ENCODE measurements at places on chromosomes 3 and 15.

DNA sequence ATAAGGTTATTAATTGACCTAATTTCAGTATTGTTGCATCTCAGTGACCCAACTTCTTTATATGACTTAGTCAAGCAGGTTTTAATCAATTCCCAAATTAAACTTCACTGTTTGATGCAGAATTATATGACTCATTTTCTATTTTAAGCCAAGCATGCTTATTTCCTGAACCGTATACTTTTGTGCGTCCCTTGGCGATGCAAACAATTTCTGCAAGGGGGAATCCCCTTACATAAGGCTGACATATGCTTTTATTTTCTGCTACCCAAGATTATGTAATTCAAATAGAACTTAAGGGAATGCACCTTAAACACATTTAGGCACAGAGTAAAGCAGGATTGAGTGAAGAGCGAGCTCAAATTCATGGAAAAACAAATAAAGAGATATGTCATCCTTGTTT, 303.9 kb downstream of the PDCD6IP start:
- no peaks in the 10 kb centered on the region for H3K27me3 ChIP-seq
- no peak overlapping the region for H3K27ac ChIP-seq
- no peak for DNase-seq

GRCh38 chr15:77162872-77163633, 92.1 kb upstream of the TSPAN3 start:
- H3K36me3 ChIP-seq, result peaks cover 3% of the 10 kb centered on the region
- peaks cover 7% of the 10 kb centered on the region for H3K4me1 ChIP-seq
- no peak overlapping the region for H3K4me3 ChIP-seq

GRCh38 chr3:40201770-40202169, 107.7 kb upstream of the EIF1B start:
- H3K4me1 ChIP-seq, result peaks cover 5% of the 10 kb centered on the region
- peaks cover 4% of the 10 kb centered on the region for H3K27me3 ChIP-seq

DNA sequence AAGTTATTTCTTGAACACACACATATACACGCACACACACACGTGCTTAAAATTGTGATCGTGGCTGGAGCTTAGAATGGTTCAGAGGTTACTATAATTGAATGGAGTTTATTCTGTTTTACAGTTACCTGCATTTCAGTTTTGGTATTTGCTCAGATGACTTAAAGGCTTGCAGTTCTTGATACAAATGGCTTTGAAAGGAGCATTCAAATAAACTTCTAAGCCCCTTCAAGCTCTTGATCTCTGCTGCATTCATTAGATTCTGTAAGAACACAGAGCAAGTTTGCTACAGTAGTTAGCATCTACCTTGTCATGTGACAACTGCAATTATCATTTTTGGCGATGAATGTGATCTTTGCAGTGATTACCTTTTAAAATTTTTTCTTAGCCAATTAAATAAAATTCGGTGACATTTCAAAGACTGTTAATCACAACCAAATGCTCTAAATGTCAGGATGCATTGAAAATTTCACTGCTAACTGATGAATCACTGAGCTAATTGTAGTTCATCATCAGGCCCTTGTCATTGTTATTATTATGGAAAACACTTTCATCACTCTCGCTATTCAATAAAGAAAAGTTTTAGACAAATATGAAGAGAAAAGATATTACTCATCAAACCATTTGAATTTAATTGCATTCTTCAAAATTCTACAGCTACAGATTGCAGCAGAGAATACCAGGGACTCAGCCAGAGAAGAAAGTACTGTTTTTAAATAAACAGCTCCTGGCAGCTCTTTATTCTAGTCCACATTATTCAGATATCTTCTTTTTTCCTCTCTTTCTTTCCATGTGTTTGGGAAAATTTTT, 296.1 kb downstream of the LRTM1 start:
- H3K27ac ChIP-seq, result no peak overlapping the region
- no peaks in the 10 kb centered on the region for H3K36me3 ChIP-seq
- H3K27me3 ChIP-seq, result peaks cover 5% of the 10 kb centered on the region
- no peak overlapping the region for H3K4me3 ChIP-seq

- H3K4me1 ChIP-seq, result no peaks in the 10 kb centered on the region
- DNase-seq, result no peak
- H3K27ac ChIP-seq, result no peak overlapping the region
- H3K36me3 ChIP-seq, result no peaks in the 10 kb centered on the region
- H3K27me3 ChIP-seq, result no peaks in the 10 kb centered on the region
- H3K4me3 ChIP-seq, result no peak overlapping the region
These were observed 191.9 kb upstream of the SYNPR start for GRCh38 chr3:63086190-63086589.

DNA sequence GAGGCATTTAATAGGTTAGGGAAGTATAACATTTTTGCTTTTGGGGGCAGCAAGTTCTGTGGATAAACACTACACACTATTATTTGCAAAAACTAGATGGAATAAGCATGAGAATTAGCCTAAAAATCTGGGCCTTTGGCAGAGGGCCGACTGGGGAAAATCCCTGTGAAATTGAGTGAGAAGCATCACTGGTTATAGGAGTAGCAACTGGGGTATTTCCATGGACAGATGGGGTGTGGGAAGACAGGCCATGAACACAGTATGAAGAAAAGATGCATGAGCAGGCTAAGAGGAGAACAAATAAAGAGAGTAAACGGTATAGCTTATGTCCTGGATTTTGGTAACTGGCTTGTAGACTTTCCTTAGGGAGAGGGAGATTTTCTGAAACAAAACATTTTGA, 32.9 kb upstream of the CSPG5 start:
- H3K27ac ChIP-seq, result no peak overlapping the region
- H3K4me1 ChIP-seq, result no peaks in the 10 kb centered on the region
- H3K27me3 ChIP-seq, result no peaks in the 10 kb centered on the region

- no peaks in the 10 kb centered on the region for H3K27me3 ChIP-seq
- no peak overlapping the region for H3K27ac ChIP-seq
- no peaks in the 10 kb centered on the region for H3K36me3 ChIP-seq
These were observed 185.5 kb upstream of the KCNMB2 start for GRCh38 chr3:178350763-178351162.

DNA sequence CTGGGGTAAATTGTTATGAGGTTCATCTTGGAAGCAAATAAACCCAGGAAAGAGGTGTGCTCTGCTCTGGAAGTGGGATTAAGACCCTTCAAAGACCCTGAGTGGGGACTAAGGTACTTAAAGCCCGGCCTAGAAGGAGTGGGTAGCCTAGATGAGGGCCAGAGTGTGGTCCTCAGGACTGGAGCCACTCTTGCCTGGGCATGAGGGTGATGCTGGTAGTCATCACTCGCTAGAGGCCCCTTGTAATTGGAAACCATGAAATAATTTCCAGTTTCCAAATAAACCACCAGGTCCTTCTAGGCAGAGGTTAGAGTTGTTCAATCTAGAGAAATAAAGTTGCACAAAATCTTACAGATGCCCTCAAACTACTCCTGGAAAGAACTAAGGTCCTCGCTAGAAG, 15.2 kb upstream of the LMCD1 start:
- H3K27ac ChIP-seq, result no peak overlapping the region
- no peak for DNase-seq
- H3K4me3 ChIP-seq, result no peak overlapping the region
- H3K36me3 ChIP-seq, result no peaks in the 10 kb centered on the region
- H3K4me1 ChIP-seq, result no peaks in the 10 kb centered on the region

GRCh38 chr3:128623762-128624176, 26.8 kb downstream of the RPN1 start:
- no peak overlapping the region for H3K27ac ChIP-seq
- no peak overlapping the region for H3K4me3 ChIP-seq
- no peak for DNase-seq
- H3K36me3 ChIP-seq, result peaks cover 96% of the 10 kb centered on the region
- H3K4me1 ChIP-seq, result peaks cover 21% of the 10 kb centered on the region

- H3K4me3 ChIP-seq, result no peak overlapping the region
- H3K27ac ChIP-seq, result no peak overlapping the region
- no peaks in the 10 kb centered on the region for H3K4me1 ChIP-seq
- no peak for DNase-seq
- H3K36me3 ChIP-seq, result no peaks in the 10 kb centered on the region
These were observed 28.3 kb downstream of the EHHADH start for GRCh38 chr3:185225523-185225922.

- no peak overlapping the region for H3K27ac ChIP-seq
- no peaks in the 10 kb centered on the region for H3K4me1 ChIP-seq
- H3K27me3 ChIP-seq, result no peaks in the 10 kb centered on the region
- H3K36me3 ChIP-seq, result no peaks in the 10 kb centered on the region
- H3K4me3 ChIP-seq, result no peak overlapping the region
These were observed 192.0 kb downstream of the GHSR start for GRCh38 chr3:172256101-172256734.

DNA sequence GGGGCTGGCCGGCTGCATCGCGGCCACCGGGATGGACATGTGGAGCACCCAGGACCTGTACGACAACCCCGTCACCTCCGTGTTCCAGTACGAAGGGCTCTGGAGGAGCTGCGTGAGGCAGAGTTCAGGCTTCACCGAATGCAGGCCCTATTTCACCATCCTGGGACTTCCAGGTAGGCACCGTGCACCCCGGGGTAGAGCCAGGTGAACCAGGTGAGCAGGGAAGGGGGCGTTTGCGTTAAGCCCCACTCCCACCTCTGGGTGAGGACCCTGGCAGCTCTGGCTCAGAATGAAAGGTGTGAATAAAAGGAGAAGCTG, 267 bp downstream of the CLDN18 start:
- no peaks in the 10 kb centered on the region for H3K4me1 ChIP-seq
- no peak for DNase-seq
- H3K4me3 ChIP-seq, result no peak overlapping the region
- H3K27ac ChIP-seq, result no peak overlapping the region
- no peaks in the 10 kb centered on the region for H3K36me3 ChIP-seq

GRCh38 chr3:67790043-67790442, 135.6 kb upstream of the SUCLG2 start:
- H3K36me3 ChIP-seq, result no peaks in the 10 kb centered on the region
- no peaks in the 10 kb centered on the region for H3K4me1 ChIP-seq
- no peak overlapping the region for H3K27ac ChIP-seq
- peak; percentile 59 for DNase-seq
- H3K4me3 ChIP-seq, result no peak overlapping the region

DNA sequence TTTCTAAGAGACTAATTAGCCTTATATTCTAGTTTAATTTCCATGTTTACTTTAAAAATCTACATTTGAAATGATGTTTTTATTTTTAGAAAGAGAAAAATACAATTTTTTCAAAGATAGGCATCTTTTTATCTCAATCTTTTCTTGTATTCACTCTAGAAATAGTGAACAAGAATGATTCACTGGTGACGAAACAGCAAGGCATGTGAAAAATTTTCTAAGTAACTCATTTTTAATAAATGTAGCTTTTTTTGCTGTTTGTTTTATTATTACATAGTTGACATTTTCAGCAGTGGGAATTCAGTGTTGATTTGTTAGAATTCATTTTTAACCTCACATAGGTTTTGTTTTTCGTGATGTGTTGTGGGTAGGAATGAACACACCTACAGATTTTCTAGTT, 1226.4 kb downstream of the NSUN3 start:
- no peaks in the 10 kb centered on the region for H3K36me3 ChIP-seq
- no peak overlapping the region for H3K27ac ChIP-seq
- no peak overlapping the region for H3K4me3 ChIP-seq
- no peaks in the 10 kb centered on the region for H3K4me1 ChIP-seq
- no peaks in the 10 kb centered on the region for H3K27me3 ChIP-seq

GRCh38 chr3:16907243-16907642, 22.5 kb downstream of the PLCL2 start:
- no peak for DNase-seq
- no peak overlapping the region for H3K27ac ChIP-seq
- H3K4me3 ChIP-seq, result no peak overlapping the region
- H3K4me1 ChIP-seq, result peaks cover 10% of the 10 kb centered on the region
- no peaks in the 10 kb centered on the region for H3K36me3 ChIP-seq

DNA sequence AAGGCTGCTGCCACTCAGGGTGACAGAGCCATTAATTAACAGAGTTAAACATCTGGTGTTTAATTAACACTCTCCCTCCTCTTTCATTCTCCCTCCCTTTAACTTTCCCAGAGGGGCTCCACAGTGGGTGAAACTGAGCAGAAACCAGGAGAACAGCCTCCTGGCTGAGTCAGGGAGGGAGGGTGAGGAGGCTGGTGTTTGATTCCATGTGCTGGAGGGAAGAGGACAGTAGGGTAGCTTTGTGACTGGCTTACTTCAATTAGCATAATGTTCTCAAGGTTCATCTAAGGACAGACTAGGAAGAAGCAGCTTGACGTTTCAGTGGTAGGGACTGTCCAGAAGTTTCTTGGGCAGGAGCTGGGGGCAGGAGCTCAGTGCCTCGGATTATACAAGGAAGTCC, 62.8 kb downstream of the SEMA5B start:
- H3K4me3 ChIP-seq, result no peak overlapping the region
- H3K4me1 ChIP-seq, result no peaks in the 10 kb centered on the region
